ENCODE measurements at places on chromosomes 6 and 20. TPM values are rescaled to one million over a fixed set of nuclear protein-coding genes. Genes with fewer than 3 reads are reported as not detected.

DNA sequence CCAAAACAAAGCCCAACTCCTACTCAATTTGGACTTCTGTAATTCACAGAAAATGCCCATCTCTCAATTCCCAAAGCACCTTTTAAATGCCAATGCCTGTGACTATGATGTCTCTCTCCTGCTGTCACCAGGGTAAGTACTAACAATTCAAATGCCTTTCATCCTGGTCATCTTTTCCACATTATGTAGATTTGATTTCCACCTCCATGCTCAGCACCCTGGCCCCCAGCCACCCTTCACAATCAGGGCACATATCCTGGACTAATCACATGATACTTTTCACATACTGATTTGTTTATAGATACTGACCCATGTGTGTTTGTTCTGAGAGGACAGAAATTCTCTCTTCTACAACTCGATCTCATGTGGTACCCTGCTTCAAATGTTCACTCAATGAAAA lies 236.3 kb downstream of the PTPRK start:
- no peak for DNase-seq

- DNase-seq: peak; percentile 77
Measured at GRCh38 chr6:169654598-169655391, 47.0 kb downstream of the WDR27 start.

GRCh38 chr6:87738000-87738399 lies 36.0 kb upstream of the AKIRIN2 start:
- DNase-seq: no peak

- DNase-seq: no peak
Measured at GRCh38 chr6:90466154-90466940, 120.5 kb downstream of the MAP3K7 start.

GRCh38 chr20:59598625-59599310 lies 5.6 kb upstream of the PHACTR3 start:
- DNase-seq: peak; percentile 29

DNA sequence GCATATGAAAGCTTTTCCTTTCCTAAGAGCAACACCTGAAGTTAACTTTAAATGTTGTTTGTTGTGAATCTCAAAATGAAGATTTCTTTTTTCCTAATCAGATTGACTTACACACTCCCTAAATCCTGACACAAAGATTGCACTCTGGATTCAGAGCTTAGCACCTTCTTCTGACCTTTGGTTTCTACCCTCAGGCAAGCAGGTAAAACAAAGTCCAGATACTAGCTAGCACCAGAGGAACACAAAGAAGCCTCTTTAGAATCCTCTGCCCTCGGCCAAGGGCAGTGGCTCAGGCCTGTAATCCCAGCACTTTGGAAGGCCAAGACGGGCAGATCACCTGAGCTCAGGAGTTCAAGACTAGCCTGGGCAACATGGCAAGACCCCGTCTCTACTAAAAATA lies 14.5 kb downstream of the SERAC1 start:
- no peak for DNase-seq

- DNase-seq: no peak
Measured at GRCh38 chr6:10112871-10113549, 301.9 kb downstream of the TFAP2A start.

- peak; percentile 67 for DNase-seq
Measured at GRCh38 chr20:47276851-47277534, 79.5 kb downstream of the ZMYND8 start.

- no peak for DNase-seq
Measured at GRCh38 chr6:19477563-19477962, 359.6 kb upstream of the ID4 start.

DNA sequence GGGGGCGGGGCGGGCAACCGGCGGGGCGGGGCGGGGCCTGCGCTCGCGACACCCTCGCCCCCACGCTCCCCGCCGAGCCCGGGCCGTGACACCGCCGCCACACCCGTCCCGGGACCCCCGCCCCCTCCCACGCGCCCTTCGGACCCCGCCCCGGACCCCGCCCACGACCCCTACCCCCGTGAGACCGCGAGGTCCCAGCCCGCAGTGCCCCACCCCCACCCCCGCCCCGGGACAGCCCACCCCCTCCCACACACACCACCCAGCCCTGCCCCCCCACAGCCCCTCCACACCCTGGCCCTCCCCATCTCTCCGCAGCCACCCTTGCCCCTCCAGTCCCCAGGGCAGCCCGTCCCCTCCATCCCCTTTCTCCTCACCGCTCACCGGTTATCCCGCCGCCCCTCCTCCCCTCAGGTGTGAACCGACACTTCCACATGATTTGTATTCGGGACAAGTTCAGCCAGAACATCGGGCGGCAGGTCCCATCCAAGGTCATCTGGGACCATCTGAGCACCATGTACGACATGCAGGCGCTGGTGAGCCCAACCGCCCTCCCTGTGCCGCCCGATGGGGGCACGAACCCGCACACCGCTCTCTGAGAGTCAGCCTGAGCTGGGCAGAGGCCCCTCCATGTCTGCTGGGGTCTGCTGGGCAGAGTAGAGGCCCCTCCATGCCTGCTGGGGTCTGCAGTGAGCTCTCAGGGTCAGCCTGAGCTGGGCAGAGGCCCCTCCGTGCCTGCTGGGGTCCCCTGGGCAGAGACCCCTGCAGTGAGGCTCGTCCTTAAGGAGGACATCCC lies 622 bp downstream of the MRGBP start:
- no peak for DNase-seq

- DNase-seq: no peak
Measured at GRCh38 chr6:13847326-13848050, 33.1 kb upstream of the MCUR1 start.

DNA sequence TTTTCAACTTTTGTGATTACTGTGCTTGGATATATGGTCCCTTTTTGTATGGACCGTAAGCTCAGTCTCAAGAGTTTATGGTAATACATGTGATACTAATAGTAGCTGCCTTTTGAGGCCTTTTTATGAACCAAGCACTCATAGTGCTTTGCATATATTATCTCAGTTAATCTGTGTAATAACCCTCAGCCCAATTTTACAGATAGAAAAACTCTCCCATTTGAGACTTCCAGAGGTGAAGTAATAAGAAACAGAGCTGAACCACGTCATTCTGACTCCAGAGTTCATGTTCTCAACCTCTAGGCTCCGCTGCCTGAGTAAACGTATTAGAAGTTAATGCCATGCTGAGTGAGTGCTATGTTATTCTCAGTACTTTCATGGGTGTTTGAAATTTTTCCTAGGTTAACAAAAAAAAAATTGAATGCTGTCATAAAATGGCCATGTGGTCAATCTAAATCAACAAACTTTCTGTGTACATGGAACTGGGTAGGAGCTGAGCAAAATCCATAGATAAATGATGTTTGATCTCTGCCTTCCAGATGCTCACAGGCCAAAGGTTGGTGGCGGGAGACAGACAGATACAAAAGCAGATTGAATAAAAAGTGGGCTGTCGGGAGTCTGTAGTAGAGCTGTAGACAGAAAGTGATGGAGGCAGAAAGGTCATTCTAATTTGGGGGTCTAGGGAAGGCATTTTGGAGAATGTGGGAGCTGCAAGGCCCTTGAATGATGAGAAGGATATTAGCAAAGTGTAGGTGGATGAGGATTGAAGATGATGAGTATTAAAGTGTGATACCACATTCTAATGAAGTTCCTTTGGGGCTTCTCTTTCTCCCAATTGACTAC lies 22.6 kb upstream of the ELOVL2 start:
- no peak for DNase-seq

GRCh38 chr6:110067837-110068591 lies 89.9 kb downstream of the GPR6 start:
- no peak for DNase-seq

GRCh38 chr20:33165416-33166055 lies 2.4 kb upstream of the BPIFA2 start:
- no peak for DNase-seq

GRCh38 chr20:63846128-63846771 lies 15.0 kb upstream of the ABHD16B start:
- DNase-seq: no peak

DNA sequence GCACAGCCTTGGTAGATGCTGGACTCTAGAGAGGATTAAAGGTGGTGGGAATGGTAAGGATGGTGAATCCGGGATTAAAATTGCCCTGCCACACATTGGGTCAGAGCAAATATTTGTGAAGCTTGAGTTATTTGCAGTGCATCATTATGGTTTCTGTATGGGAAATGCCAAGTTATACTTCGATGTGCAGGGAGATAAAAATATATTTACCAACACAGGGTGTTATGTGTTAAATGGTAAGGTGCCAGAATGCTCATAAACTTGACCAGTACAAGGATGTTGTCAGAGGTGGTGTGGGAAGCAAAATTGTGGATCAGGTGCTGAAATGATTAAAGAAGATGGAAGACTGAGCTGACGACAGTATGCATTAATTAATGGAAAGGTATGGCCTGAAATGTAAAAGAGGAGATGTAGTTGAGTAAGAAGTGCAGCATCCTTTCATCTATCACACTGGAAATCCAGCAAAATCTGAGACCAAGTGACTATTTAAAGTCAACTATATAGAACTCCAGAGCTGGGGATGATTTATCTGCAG lies 262.3 kb downstream of the ADGB start:
- no peak for DNase-seq

DNA sequence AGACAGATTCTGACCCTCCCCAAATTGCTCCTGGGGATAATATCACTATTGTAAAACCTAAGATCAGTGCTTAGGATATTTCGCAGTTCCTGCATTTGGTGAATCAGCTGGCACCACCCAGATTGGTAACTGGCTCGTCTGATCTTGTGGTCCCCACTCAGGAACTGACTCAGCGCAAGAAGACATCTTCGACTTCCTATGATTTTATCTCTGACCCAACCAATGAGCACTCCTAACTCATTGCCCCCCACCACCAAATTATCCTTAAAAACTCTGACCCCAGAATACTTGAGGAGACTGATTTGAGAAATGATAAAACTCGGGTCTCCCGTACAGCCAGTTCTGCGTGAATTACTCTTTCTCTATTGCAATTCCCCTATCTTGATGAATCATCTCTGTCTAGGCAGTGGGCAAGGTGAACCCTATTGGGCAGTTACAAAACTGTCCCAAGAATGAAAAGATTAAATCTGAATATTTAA lies 55.7 kb upstream of the PRND start:
- DNase-seq: no peak

GRCh38 chr6:157346373-157346772 lies 23.1 kb upstream of the TMEM242 start:
- DNase-seq: no peak

GRCh38 chr6:105882828-105883227 lies 203.3 kb upstream of the PRDM1 start:
- DNase-seq: no peak

DNA sequence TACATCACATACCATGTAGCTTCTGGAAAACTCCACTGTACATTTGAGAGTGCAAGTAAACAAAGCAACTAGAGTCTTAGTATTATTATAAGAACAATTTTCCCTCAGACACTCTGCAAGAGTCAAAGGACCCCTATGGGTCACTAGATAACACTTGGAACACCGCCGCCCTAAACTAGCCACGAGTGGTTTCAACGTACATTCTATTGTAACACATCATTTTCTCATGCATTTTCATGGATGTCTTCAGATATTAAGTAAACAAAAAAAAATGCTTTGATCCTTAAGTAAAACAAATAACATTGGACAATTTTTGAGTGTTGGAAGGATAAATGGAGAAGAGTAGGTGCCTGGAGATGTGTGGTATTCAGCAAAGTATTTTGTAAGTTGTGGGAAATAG lies 3.2 kb upstream of the RNF146 start:
- DNase-seq: no peak

DNA sequence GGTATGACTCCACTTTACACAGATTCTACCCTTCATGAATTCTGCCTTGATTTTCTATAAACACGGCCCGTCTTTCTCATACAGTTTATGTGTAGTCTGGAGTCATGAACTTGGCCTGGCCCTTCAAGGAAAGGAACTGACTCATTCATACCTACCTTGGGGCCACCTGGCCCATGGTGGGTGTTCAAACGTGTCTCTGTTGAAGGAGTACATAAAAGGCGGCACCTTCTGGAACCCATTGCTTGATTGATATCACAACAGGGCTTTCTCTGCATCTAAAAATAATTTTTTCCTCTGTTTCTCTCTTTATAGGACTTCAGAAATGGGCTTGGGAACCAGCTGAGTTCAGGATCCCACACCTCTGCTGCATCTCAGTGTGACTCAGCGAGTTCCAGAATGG lies 363.0 kb upstream of the SOX4 start:
- DNase-seq: no peak

DNA sequence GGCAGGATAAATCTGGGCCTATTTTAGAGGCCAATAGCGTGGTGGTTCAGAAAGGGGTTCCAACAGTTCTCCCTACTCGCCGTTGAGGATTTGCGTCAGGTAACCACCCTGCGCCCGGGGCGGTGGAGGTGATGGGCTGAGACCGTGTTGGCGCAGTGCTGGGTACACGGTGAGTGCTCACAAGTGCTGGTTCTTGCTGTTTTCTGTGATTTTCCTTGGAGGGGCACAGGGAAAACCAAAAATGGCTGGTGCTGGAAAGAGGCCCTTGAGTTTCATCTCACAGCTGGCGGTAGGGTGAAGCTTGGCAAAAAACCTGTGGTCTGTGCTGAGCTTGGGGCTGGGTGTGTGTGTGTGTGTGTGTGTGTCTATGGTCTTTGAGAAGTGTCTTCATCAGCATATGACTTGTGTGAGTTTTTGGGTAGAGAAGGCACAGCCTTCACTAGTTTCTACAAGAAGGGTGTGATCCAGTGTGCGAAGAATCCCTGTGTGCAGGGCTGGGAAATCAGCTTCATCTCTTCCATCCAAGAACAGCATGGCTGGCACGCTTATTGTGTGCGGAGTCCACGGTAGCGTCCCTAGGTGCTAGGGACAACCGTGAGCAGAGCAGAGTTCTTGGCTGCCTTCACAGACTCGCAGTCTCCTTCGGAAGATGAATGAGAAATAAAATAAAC lies 35.3 kb upstream of the SCRT2 start:
- no peak for DNase-seq

- DNase-seq: no peak
Measured at GRCh38 chr6:15513131-15513771, 149.6 kb downstream of the DTNBP1 start.

- DNase-seq: no peak
Measured at GRCh38 chr20:23868321-23868720, 11.2 kb downstream of the CST5 start.

- no peak for DNase-seq
Measured at GRCh38 chr6:53530346-53530745, 14.6 kb downstream of the GCLC start.

GRCh38 chr6:4059115-4059777 lies 19.7 kb downstream of the FAM217A start:
- no peak for DNase-seq

The SYCP2L gene
- not detected for total RNA-seq

The C6orf58 gene
- 2.3 TPM for total RNA-seq

The RHAG gene
- not detected for total RNA-seq

The TMEM244 gene
- total RNA-seq: not detected

The LZTS3 gene
- total RNA-seq: 36.6 TPM

The VGLL2 gene
- total RNA-seq: not detected

The NNAT gene
- total RNA-seq: 16.8 TPM

The RSPH3 gene
- 5.2 TPM for total RNA-seq

The ZNF133 gene
- total RNA-seq: 48.2 TPM

The PAX1 gene
- not detected for total RNA-seq

The SLC17A1 gene
- total RNA-seq: not detected

The KCNB1 gene
- total RNA-seq: 3.5 TPM

The CTCFL gene
- total RNA-seq: not detected

The OSBPL2 gene
- 66.3 TPM for total RNA-seq

The EFCAB8 gene
- 0.45 TPM for total RNA-seq

The JPH2 gene
- total RNA-seq: 42.0 TPM

The ZSCAN16 gene
- total RNA-seq: 3.8 TPM

The DEFB132 gene
- total RNA-seq: not detected

All from stomach (tissue), 19 donors.